ENCODE measurements at places on chromosomes 1 and 21.

GRCh38 chr1:29548091-29548490 lies 311.8 kb downstream of the PTPRU start:
- no peak overlapping the region for H3K27ac ChIP-seq
- no peaks in the 10 kb centered on the region for H3K36me3 ChIP-seq
- H3K4me1 ChIP-seq: no peaks in the 10 kb centered on the region
- H3K27me3 ChIP-seq: no peaks in the 10 kb centered on the region
- no peak for DNase-seq

GRCh38 chr1:87956072-87956471 lies 627.4 kb downstream of the LMO4 start:
- DNase-seq: peak; percentile 84
- H3K27me3 ChIP-seq: no peaks in the 10 kb centered on the region
- H3K4me3 ChIP-seq: no peak overlapping the region
- no peaks in the 10 kb centered on the region for H3K36me3 ChIP-seq
- H3K27ac ChIP-seq: no peak overlapping the region

DNA sequence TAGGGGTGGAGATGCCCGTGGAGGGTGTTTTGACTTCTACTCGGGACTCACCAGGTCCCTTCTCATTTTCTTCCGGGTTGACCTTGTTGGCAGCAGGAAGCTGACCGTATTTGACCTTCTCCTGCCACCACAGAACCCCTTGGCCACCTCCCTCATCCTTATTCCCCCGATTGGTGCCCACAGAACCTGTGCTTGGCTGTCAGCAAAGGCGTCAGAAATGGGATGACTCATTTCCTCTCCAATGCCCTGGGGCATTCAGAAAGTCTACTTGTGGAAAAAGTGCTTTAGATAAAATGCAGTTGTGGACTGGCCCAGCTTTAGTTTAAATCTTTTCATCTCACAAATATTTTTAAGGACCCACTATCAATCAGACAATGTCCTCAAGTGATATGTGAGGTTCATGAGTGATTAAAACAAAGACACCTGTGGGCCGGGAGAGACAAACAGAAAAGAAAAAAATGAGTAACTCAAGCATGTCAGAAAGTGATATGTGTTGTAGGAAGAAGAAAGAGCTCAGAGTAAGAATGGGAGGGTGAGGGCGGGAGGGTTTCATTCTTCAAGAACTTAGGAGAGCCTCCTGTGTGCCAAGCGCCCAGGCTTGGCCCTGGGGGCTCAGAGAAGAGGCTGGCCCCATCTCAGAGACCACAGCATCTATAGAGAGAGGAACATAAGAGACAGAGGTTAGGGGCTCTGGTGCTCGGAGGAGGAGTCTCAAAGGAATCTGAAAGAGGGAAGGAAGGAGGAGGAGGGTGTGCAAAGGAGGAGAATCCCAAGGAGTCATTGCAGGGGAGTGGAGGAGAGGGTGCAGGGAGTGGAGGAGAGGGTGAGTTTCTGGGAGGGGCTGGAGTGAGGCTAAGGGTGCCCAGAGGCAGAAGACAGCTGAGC lies 221.6 kb upstream of the VAMP3 start:
- no peaks in the 10 kb centered on the region for H3K4me1 ChIP-seq
- no peaks in the 10 kb centered on the region for H3K27me3 ChIP-seq
- no peak for DNase-seq
- H3K4me3 ChIP-seq: no peak overlapping the region
- no peaks in the 10 kb centered on the region for H3K36me3 ChIP-seq

DNA sequence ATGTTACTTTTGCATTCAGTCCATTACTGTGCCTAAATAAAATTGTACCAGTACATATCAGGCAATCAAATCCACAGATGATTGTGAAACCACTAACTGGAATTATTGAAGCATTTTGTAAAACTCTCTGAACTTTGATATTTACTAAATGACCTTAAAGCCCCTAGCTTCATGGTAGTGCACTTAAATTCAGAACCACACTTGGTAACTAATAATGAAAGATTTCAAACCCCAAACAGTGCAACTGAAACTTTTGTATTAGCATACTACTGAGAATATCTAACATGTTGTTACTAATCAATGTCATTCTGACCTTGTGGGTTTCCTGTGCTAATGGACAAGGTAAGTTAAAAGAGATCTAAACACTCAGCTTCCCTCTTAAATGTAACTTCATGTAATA lies at the start of gene CFHR3:
Gene CFHR3, plus strand, starts transcription at position 238 of the 400 bp plus-strand sequence. Its CDS starts 47 bp downstream, at position 285.
- DNase-seq: no peak
- no peaks in the 10 kb centered on the region for H3K36me3 ChIP-seq
- H3K4me1 ChIP-seq: no peaks in the 10 kb centered on the region
- H3K27ac ChIP-seq: no peak within 1 kb of the TSS
- no peak within 1 kb of the TSS for H3K4me3 ChIP-seq
- no peaks in the 10 kb centered on the region for H3K27me3 ChIP-seq

GRCh38 chr1:46757247-46757955 lies 38.5 kb upstream of the EFCAB14 start:
- H3K36me3 ChIP-seq: no peaks in the 10 kb centered on the region
- H3K4me1 ChIP-seq: peaks cover 23% of the 10 kb centered on the region
- DNase-seq: peak; percentile 28
